ENCODE measurements at places on chromosomes 5 and 9.
A peak's percentile ranks its signal among the peaks of the same experiment; 100 is the strongest.

DNA sequence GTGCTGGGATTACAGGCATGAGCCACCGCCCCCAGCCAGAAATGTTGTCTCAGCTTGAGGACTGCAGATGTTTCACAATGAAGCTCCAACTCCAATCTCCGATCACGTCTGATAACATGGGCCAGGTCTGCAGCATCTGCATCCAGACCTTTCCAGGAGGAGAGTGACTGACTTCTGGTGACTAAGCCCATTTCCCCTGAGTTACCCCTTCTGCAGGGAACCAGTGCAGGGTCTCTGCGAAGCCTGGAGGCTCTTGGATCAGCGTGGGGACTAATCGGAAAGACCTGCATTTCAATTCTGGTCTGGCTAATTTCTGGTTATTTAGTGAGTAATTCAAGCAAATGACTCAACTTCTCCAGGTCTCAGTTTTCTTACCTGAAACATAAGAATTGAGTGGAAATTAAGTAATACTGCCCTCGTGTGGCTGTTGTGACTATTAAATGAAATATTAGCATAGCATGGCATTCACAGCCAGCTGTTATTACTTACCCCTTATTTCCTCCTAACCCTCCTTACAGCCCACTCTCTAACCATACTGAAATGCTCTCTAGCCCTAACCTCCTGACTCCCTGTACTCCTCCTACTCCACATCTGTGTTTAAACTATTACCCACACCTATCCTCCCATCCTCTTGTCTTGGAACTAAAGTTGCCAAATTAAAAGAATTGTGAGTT, 2.2 kb upstream of the GNPDA1 start:
- DNase-seq: no peak

GRCh38 chr5:130206686-130207085, 302.4 kb downstream of the CHSY3 start:
- no peak for DNase-seq

- DNase-seq: no peak
Measured at GRCh38 chr5:174355208-174355612, 309.7 kb downstream of the NSG2 start.

DNA sequence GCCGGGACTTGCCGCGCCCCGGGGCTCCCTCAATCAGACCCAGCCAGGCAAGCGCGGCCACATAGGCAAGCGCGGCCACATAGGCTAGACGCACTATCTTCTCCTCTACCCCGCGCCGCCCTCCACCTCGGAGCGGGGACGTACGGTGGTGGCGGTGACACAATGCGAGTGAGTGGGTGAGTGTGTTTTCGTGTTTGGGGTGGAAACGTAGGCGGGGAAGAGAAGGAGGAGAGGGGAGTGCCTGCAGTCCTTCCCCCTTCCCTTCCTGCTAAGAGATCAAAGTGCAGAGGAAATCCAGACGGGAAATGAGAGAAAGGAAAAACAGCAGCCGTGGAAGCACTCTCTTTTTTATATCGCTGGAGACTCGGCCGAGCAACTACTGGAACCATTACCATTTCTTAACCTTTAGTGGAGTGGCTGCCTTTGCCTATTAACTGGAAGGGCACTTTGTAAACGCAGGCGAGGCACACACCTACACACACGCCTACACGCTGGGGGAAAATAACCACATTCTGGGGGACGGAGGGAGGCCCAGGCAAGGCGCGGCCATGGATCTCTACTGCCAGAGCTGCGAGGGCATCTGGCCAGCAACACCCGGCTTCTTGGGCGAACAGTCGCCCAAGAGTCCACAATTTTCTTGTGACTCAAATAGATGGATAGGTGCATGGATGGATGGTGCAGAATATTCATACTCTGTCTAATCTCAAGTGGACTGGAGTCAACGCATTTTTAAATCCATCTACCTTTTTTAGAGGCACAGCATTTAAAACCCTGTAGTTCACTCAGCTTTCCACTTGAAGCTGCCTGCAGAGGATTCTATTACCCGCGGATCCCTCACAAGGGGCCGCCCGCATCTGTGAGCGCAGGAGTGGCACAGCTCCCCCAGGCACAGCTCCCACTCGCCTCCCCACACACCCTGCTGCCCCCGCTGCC, 2.1 kb downstream of the EDIL3 start:
- peak; percentile 18 for DNase-seq

GRCh38 chr5:119274767-119275130, 81.1 kb upstream of the TNFAIP8 start:
- DNase-seq: no peak

DNA sequence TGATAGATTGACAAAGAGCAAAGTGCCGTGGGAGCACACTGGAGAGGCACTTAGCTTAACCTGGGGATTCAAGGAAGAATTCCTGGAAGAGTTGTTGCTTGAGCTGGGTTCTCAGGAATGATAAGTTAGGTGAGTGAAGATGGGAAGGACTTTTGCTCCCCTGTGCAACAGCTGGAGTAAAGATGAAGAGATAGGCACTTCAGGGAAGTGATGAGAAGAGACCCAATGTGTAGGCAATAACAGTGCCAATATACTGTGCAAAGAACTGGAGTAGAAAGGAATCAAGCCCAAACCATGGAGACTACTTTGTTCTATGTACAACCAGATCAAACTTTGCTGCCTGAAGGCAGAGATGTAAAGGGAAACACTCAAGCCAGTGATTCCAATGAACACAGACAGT, 92.2 kb downstream of the ADGRV1 start:
- no peak for DNase-seq

GRCh38 chr9:4967523-4967922, 17.5 kb upstream of the JAK2 start:
- no peak for DNase-seq

GRCh38 chr5:96175090-96175489, 213.4 kb upstream of the ELL2 start:
- DNase-seq: no peak
